ENCODE measurements at places on chromosomes 6 and 20.
A peak's percentile ranks its signal among the peaks of the same experiment; 100 is the strongest.

DNA sequence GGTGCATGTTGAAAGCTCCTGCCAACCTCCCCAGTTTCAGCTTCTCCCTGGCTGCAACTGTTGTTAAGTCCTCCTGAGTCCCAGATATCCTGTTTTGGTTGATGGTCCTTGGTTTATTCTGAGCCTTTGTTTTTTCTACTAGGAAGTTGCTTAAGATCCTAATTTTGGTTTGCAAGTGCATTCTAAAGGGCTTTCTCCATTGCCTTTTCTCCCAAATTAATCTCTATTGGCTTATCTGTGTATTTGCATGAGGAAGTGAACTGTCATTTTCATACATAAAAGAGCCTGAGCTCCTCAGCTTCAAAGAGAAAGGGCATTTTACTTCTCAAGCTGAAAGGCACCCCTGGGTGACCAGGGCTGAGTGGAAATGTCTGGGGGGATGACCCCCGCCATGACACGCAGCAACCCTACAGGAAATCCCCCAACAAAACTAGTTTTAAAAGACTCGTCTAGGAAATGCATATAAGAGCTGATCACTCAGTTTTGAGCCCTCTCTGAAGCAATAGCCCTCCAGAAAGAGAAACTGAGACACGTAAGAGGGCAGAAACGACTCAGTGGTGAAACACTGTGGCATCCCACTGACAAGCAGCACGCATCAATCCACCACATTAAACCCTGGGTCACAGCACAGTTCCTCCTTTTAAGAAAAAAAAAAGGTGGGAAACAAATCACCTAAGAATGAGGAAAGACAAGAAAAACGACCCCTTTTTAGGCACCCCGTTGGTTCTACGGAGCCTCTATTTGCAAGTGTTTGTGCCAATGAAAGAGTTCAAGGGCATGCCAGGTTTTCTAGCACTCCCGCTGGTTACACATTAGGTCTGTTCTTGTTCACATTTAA lies 140.9 kb downstream of the THBS2 start:
- DNase-seq: no peak

GRCh38 chr20:54291339-54292010 lies 83.6 kb downstream of the PFDN4 start:
- no peak for DNase-seq

DNA sequence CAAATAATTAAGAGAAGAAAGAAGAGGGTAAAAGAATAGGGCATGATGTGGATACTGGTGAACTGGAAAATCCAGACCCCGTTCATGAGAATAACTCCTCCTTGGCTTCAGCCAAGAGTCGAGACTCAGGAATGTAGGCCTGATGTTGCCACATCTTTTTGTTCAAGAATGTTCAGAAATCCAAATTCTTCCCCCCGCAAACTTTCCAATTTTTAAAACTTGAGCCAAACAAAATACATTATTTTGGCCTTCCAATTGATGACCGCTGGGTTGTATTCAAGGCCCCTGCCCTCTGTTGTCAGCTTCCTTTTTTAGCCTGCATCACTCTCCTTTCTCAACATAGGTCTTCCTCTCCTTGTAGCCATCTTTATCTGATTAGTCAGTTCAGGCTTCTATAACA lies 106.1 kb downstream of the TNFAIP3 start:
- DNase-seq: peak; percentile 48

GRCh38 chr6:35973670-35974222 lies 50.7 kb downstream of the SLC26A8 start:
- peak; percentile 59 for DNase-seq

- DNase-seq: no peak
Measured at GRCh38 chr6:3326184-3326971, 67.6 kb downstream of the PSMG4 start.

DNA sequence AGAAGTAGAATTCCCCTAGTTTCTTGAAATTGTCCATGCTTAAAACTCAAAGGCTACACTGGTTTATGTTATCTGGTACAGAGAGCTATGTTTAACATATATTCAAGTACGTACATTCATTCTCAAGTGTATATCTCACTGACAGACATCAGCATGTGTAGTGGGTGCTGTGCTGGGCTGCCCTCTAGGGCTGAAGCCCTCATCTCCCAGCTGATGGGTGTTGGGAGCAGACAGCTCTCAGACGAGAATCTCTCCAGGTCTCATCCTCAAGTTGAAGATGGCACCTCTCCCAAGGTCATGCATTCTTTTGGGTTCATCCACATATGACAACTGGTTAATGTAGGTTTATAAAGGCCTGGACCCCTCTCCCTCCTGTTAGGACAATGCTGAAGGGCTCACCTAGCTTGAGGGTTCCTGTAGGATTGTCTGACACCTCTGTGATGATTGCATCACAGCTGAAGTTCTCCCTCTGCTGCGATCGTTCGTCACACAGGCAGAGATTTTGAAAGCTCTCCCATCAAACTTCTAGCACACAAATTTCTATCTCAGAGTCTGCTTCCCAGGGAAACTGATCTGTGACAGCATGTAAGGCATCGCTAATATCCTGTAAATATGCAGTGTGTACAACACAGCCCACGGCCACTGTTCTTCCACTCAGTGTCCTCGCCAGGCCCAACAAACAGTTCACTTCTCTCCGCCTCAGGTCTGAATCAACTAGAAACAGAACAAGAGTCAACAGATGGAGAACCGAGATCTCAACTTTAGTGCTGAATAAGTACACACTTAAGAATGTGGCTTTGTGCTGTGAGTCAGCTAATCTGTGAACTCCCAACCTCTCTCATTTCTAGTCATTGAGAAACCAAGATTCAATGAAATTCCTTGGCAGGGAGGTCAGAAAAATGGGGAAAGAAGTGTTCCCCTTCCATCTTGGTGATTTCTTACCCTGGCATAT lies 43.2 kb downstream of the PREP start:
- DNase-seq: no peak

DNA sequence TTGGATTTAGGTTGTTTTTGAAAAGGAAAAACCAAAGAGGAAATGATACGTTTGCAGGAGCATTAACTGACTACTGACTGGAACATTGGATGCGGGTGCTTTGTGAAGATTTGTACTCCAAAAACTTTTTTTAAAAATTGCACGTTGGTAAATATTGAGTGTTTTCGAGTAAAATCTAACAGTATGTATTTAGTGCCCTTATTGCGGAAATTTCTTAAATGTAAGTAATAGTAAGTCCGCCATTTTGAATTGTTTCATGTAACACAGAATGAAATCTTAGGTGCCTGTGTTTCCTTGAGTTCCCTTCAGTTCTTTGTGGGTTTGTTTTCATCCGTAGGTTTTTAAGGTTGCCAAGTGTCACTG lies 15.2 kb upstream of the LIN28B start:
- no peak for DNase-seq

DNA sequence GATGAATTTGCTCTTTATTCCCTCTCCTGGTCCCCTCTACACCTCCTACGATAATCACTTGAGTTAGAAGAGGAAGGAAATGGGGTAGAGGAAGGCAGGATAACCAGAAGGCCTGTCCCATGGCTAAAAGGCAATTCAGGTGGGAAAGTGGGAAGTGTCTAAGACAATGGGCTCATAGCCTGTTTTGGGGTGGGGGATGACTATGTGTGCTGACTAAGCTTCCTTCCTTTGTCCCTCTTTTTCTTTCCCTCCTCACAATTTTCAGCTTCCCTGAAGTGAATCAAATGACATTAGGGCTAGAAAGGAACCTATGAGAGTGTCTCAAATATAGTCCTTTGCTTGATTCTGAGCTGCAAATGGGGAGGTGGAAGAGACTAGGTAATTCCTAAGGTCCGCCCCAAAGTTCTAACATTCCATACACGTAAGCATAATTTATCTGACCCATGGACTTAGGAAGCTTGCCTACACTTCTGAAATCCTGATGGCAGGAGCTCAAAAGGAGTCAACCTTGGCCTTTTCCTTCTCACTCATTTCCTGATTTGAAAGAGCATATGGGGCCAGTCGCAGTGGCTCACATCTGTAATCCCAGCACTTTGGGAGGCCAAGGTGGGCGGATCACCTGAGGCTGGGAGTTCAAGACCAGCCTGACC lies 24.3 kb downstream of the EDEM2 start:
- DNase-seq: no peak

DNA sequence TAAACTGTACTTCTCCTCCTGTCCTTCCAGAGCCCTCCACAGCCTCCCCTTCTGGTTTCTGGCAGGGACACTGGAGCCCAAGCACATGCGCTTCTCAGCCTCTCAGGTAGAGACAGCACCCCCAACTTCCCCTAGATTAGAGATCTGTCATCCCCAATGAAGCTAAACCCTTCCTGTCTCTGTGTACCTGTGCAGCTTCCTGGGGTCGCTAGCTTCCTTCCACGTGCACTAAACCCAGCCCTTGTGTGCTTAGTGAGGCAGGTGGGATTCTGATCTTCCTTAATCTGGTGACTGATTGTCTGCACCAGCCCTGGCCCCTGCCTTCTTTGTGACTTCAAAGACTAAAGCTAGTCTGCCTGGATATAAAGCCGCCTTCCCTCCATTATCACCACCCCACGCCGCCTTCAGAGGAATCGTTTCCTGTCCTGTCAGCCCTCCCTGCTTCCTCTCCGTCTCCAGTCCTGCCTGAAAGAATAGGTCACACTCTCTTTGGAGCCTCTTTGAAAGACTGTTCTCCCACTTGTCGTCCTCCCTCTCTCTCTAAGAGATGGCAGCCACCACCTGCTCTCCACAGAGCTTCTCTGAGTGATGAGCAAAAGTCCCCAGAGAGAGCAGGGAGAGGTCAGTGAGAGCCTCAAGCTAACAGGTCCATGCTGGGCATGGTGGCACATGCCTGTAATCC lies 27.5 kb downstream of the CAPN11 start:
- DNase-seq: no peak

DNA sequence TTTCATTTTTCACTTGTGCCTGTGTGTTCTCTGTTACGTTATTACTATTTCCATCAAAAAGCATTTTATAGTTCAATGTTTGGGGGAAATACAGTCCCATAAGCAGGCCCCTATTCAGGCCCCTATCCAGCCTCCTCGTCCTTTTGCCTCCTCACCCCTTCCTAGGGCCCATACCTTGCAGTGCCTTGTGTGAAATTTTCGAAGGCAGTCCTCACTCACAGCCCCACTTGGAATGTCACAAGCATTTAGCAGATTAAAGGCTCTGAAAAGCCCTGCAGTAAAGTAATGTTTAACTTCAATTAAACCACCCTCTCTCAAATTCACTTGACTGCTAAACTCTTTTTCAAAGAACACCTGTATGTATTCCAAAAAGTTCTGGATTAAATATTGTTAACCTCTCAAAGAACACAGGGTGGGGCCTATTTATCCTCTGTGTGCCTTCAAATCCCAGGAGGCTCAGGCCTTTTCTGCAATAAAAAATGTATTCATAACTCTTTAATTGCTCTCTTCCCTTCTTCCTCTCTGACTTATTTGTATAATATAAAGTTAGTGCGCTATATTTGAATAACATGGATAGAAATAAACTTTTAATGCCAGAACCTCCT lies 202.5 kb downstream of the FOXA2 start:
- DNase-seq: peak; percentile 28

DNA sequence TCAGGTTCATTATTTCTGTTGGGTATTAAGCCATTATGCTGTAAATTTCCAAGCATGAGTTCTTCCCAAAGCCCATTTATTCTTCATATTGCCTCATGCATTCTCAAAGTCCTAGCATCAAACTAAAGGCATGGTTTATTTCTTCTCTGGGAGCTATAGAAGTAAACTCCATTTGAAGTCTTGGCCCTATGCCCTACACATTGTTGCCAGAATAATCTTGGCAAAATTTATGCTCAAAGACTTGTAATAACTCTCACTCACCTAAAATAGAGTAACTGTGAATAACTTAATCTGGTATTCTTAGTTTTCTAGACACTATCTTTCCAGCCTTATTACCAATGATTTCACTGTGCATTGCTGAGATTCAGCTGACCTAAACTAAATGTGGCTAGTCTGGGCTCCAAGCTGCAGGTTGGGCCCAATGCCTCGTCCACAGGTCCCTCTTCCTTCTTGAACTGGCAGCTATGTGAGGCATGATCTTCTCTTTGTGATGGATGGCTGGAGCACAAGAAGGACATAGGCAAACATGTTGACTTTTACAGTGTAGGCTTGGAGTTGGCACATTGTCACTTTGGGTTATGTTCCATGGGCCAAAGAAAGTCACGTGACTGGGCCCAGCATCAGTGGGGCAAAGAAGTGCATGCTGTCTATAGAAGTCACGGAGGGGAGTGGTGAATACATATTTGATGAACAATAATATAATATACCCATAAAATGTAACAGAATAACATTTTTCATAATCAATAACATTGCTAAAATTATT lies 39.1 kb upstream of the ANKEF1 start:
- no peak for DNase-seq

- no peak for DNase-seq
Measured at GRCh38 chr6:148082696-148083095, 259.9 kb upstream of the SASH1 start.

DNA sequence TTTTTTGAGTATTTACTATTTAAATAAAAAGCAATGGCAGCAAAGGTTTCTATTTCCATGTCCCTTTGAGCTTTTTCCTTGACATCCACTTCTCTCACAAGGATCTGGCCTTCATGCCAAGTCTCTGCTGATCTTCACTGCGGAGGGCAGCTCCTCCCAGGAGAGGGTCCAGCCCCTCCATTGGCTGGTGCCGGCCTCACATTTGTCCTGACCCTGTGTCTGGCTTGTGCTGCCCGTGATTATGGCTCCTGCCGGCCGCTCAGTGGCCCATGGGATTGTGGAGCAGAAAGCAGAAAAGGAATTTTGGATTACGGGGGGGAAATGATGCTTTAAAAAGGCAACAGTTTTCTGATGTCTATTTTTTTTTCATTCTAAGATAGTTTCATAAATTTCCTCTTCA lies 31.2 kb upstream of the PDE7B start:
- no peak for DNase-seq

GRCh38 chr6:37916675-37917074 lies 97.1 kb downstream of the ZFAND3 start:
- DNase-seq: no peak

DNA sequence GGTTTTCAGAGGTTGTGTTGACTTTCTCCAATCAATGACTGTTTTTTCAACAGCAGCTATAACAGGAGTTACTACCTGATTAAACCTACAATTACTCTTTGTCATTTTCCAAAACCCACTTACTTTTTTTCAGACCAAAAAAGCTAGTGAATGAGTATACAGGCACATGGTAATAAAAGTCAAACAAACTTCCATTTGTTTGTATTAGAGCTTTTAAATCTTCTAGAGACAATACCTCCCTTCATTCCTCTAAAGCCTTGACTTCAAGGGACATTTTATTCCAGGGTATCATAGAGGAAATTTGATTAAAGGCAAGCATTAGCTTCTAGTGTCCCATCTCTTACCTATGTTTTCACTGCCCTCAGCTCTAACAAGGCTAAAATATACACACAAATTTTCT lies 52.7 kb downstream of the IL22RA2 start:
- no peak for DNase-seq

- DNase-seq: no peak
Measured at GRCh38 chr6:167122041-167122826, 662 bp upstream of the CCR6 start.

GRCh38 chr6:134176264-134176975 lies 124.0 kb upstream of the SLC2A12 start:
- DNase-seq: no peak

DNA sequence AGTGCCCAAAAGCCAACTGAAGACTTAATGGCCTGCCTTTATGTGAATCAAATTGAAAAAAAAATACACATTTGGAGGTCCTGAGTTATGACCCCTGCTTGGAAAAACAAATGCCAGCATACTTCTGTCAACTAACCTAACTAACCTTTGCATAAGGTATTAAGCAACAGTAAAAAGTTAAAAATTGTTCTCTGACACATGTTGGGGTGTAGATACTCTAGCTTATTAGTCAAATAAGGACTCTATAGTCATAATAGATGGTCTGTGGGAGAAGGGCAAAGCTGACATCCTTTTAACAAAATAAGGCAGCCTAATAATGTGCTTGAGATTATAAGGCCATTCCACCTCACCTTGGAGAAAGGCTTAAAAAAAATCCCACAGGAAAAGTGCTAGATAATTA lies 140.5 kb downstream of the HIVEP2 start:
- peak; percentile 34 for DNase-seq

GRCh38 chr6:104483225-104483834 lies 376.4 kb downstream of the HACE1 start:
- no peak for DNase-seq
